Hippocampal formation (tissue), 2 donors: ENCODE measurements at places on chromosomes 6 and 20.
A peak's percentile ranks its signal among the peaks of the same experiment; 100 is the strongest.

GRCh38 chr6:169321546-169321945 is 67.9 kb upstream of the THBS2 start:
- no peak for DNase-seq

- no peak for DNase-seq
These were observed 34.8 kb downstream of the IYD start for GRCh38 chr6:150403458-150404246.

DNA sequence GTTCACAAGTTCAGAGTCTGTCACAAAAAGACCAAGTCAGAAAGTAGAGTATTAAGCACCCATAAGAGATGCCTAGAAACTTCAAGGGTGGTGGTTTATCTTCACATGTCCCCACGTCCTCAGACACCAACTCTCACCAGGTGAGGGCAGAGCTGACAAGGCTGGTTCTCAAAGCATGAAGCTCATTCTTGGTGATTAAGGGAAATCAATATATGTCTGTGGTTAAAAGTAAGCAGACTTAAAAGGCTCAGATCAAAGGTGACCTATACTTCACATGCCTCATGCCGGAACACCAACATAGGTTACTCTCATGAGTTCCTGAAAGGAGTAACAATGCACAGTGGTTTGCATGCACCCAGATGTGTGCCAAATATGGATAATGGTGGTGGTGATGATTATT is 27.0 kb downstream of the IL17A start:
- no peak for DNase-seq

DNA sequence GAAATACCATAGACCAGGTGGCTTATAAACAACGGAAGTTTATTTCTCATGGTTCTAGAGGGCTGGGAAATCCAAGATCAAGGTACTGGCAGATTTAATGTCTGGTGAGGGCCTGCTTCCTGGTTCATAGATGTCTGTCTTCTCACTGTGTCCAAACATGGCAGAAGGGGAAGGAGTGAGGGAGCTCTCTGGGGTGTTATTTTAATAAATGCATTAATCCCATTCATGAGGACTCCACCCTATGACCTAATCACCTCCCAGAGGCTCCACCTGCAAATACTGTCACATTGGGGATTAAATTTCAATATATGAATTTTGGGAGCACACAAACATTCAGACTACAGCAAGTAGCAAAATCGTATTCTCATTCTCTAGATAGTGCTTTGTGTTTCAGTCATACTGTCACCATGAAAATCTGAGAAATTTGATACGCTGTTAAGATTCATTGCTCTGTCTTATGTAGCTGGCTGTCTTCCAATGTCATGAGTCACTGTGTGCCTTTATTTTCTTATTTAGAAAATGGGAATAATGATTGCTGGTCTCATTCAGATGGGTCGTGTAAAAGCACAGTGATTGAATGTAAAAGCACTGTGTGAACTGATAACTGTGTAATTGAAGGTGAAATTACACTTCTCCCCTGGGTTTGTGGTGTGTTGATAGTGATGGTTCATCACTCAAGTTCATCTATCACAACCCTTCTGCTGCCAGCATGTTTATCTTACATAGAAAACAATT is 8.9 kb upstream of the ERVFRD-1 start:
- DNase-seq: no peak

GRCh38 chr6:108672641-108673040 is 111.9 kb downstream of the FOXO3 start:
- no peak for DNase-seq

GRCh38 chr6:127514773-127515227 is 4.3 kb downstream of the MTCL3 start:
- peak; percentile 46 for DNase-seq

DNA sequence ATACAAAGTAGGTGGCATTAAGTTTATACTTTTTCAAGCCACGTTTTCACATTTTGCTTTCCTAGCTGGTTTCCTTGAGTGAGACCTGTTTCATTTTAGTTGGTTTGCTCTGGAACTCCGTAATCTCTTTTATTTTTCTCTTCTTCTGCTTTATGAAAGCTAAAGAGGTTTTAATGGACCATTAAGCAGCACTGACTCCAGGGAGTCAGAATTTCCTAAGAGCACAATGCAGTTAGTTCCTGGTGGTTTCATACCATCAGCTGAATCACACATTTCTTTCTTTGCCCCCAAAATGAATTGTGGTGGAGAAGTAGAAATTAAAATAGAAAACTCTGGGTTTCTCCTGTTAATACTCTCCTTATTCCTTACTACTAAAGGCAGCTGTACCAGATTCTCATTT is 3.4 kb downstream of the OPN5 start:
- DNase-seq: no peak

DNA sequence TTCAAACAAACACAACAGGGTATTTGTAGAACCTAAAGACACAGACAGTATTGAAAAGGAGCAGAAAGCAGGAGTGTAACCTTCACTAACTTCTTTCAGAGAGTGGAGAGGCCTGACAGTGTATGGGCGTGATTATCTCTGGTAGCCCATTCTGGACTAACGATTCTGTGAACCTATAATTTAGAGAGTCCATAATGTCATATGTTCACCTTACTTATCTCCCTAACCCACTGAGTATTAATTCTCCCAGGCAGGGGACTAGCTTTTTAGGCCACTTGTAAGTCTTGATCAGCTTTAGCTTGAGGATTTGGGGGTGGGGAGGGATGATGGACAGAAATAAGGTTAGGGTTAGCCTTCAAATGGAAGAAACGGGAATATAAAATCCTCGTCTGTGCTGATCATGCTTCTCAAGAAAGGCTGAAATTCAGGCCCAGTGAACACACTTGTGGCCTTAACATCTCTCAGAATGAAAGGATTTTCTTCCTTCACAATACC is 2.8 kb upstream of the PARD6B start:
- no peak for DNase-seq

GRCh38 chr6:116041934-116042333 is 18.8 kb downstream of the FRK start:
- no peak for DNase-seq

DNA sequence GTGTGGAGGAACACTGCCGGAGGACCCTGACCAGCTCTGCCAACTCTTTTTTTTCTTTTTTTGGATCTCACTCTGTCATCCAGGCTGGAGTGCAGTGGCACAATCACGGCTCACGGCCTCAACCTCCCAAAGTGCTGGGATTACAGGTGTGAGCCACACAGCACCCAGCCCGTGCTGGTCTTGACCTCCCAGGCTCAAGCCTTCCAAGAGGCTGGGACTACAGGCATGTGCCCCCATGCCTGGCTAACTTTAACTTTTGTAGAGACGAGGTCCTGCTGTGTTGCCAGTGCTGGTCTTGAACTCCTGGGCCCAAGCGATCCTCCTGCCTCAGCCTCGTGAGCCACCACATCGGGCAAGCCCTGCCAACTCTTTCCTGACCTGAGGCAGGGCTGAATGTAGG is 11.2 kb downstream of the GCNT2 start:
- no peak for DNase-seq

- DNase-seq: no peak
These were observed 4.8 kb downstream of the OR12D1 start for GRCh38 chr6:29419516-29419915.

DNA sequence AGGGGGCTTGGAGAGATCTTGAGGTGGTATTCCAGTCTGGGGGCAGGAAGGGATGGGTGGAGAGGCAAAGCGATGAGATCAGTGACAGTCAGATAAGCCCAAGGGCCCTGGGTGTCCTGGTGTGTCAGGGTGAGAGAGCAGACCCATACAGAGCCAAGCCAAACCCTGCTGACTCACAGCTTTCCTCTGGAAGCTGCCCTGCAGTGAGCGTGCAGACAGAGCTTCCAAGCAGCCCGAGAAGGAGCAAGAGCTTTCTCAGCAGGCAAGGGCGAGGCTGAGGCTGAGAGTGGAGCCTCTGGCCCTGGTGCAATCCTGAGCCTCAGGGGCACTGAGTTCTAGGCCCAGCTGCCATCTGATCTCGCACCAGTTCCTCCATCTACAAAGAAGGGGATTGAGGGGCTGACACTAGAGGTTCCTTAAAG is 91.1 kb upstream of the HIVEP1 start:
- no peak for DNase-seq

DNA sequence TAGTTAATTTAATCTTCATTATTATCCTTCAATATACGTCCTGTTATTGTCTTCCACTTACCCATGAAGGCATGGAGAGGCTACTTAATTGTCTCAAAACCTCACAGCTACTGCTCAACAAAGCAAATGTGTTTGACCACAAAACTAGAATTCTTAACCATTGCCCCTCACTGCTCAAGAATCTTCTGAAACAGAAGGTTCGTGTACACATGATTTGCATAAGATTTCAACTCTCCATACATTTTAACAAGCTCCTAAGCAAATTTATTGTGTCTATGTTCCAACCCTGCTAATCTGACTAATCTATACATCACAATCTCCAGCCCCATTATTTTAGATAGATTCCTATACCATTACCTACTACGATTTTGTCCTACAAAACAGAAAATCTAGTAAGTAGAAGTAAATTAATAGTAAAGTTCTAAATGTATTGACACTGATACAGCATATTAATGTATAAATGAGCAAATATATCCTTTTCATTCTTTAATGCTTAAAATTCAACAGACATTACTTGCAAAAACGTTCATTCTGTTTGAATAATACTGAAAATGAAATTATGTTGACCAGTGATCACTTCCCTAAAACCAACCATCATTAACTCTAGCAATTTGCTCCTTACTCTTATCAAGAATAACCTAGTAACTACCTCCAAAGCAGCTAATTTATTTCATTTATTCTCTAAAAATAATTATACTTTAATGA is 89.7 kb upstream of the RNF217 start:
- no peak for DNase-seq

DNA sequence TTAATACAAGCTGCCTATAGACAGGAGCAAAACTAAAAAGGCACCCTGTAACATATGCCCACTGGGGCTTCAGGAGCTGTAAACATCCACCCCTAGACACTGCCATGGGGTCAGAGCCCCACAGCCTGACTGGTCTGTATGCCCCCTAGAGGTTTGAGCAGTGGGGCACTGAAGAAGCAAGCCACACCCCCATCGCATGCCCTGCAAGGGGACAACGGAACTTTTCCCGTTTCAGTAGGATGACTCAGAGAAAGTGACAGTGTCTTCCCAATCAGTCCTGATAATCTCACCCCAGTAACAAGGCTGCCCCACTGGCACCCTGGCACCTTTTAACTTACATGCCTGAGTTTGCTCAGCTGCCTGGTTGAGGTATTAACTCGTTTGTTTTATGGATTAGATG is 35.9 kb downstream of the BEND3 start:
- no peak for DNase-seq

GRCh38 chr6:76416821-76417605 is 344.6 kb upstream of the IMPG1 start:
- DNase-seq: no peak

- DNase-seq: no peak
These were observed 75.8 kb downstream of the F13A1 start for GRCh38 chr6:6244624-6245023.

- no peak for DNase-seq
These were observed 271.5 kb upstream of the CDYL start for GRCh38 chr6:4504700-4505099.

DNA sequence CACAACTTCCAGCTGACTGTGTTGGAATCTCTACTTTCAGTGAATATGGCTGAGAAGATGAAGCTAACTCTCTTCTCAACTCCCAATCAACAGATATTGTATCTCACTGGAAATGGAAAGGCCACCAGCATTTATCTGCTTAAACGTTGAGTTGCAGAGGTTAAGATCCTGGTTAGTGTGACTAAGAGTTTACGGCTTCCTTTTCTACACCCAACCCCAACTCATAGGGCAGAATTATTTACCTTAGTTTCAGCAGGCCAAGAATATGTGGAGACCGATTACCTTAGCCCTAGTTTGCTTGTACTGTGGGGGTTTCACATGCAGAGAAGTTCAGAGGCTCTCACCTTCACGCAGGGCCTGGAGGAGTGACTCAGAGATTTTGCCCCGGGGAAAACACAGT is 1026.6 kb downstream of the EYS start:
- no peak for DNase-seq

- no peak for DNase-seq
These were observed 41.4 kb upstream of the SGK1 start for GRCh38 chr6:134359302-134359701.

DNA sequence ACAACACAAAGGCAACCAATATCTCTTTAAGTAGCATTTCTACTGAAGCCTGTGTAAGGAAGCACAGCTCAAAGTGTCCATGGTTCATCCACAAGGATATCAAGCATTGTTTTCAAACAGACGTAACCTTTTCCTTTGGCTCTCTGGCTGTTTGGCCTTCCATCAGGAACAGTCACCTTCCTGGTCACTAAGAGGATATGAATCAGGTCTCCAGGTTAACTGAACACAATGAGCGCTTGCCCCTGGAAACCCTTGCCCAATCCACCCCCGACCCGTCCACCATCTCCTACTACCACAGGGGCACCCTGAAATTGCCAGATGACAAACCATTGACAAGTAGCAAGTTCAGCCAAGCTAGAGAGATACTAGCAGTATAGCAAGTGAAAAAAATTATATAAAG is 114.4 kb upstream of the COL21A1 start:
- DNase-seq: no peak

DNA sequence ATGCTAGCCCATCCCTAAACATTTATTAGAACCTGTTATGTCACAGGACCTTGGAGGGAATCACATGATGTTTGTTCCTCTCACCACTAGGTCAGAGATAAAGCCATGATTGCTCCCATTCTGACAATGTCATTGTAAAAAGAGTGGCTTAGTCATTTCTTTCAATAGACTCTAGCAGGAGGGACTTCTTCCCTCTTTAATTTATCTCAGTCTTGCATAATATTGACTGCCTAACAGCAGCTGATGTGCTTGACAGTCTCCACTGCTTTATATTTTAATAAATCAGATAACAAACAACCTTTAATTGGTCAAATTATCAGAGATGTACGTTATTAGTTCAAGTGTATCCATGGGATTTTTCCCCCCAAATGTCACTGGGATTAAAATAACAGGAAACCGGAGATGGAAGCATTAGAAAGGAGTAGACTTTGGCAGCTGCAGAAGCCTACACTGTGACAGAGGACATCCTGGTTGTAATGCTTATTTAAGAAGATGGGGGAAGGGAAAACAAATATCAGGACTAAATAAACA is 39.6 kb downstream of the LAMA4 start:
- no peak for DNase-seq

DNA sequence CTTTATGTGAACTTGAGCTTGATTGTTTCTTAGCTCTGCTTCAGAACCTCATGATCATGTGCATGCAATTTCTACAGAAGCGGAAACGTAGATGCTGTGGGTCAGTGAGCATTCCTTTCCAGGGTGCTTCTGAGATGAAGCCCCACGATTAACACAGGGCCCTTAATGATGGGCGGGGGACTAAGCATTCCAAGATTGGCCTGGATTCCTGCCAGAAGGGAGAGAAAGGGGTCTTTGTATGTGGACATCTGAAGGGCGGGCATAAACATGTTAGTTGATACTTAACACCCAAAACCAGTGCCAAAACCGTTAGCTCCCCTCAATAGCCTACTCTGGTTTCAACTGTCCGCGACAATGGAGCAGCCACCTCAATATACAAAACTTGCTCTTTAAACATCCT is 46.9 kb upstream of the POU3F2 start:
- DNase-seq: no peak

DNA sequence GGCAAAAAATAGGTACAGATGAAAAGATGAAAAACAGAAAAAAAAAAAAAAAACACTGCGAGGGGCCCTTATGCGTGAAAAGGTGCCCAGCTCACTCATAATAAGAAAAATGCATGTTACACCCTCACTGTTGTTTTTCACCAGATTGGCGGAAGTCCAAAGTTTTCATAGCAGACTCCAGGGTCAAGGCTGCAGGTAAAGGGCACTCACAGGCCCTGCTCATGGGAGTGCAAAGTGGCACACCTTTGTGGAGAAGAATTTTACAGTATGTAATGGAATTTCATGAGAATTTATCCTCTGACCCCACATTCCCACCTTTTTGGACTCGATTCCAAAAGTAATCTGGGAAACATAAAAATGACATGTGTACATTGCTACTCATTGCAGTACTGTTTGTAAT is 108.2 kb downstream of the CDKAL1 start:
- no peak for DNase-seq
